GM20000 (cell line): ENCODE measurements at places on chromosomes 11 and 22.
A peak's percentile ranks its signal among the peaks of the same experiment; 100 is the strongest.

DNA sequence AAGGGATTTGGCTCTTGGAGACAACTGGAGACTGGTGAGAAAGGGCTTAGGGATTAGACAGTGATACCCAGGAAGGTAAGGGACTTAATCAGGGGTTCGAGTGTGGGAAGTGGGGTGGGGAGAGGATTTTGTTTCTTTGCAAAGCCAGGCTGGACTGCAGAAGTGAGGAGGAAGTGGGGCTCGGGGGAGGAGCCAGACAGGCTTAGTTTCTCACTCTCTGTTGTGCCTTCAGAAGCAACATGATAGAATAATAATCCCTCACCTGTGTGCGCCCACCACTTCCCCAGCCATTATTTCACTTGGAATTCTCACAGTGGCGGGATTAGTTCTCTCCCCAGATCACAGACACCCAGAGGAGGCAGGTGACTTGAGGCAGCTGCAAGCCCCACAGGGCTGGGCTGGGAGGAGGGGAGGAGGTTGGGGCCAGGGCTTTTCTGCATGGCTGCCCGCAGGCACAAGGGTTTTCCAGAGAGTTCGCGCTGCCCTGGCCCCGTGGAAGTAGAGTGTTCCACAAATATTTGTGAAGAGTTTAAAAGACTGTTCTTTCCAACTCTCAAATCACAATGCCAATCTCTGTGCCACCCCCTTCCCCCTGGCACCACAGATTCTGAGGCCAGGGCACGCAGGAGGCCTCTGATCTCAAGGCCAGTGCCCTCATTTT lies 4.0 kb upstream of the SEC14L2 start:
- peak; percentile 73 for DNase-seq

DNA sequence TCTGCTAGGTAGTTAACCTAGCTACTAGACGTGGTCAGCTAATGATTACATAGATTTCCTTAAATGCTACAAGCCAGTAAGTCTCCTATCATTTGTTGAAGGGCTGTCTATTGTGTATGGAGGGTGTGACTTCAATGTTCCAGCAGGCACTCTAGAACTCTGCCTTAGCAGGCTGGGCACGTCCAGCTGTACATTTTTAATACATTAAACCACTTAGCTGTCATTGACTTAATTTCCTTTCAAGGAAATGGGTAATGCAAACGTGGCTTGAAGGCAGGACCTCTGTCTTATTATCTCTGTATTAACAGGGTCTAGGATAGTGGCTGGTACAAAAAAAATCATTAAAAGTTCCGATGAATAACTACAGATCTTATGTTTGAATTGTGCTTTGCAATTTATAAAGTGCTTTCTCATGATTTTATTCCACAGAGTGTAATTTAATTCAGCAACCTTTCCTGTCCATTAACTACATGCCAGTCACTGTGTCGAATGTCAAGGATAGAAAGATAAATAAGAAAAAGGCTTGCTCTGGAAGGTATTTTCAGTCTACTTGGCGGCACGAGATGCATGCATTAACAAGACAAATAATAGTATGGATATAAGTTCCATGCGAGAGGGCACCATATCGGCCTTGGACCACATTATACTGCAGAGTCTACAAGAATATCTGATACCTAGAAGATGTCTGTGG lies 60.3 kb downstream of the APOL3 start:
- DNase-seq: no peak

DNA sequence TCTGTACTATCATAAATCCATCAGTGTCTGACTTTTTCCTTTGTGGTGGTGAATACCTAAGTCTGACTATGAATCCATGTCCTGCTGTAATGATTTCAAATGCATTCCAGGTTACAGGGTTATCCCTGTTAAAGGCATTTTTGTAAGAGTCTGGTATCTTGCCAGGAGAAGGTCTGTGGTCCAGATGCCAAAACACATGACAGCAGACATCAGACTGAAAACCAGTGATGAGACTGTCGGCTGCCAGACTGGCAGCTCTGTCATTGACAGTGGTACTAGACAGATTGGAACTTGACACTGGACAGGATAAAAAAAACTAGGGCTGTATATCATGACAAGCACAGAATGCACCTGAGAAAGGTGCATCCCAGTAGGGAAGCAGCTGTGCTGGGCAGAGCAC lies 301.8 kb upstream of the FAT3 start:
- no peak for DNase-seq

DNA sequence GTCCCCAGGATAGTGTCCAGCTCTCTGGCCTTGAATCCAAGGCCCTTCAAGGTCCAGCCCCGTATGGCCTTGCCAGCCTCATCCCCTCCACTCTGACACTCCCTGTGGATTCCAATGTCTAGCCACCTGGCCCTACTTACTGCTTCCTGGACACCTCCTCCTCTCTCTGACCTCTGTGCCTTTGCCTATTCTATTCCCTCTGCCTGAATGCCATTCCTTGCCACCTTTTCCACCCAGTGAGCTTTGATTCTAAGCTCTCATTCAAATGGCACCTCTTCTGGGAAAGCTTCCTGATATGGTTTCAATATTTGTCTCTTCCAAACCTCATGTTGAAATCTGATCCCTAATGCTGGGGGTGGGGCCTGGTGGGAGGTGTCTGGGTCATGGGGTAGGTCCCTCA lies 31.9 kb upstream of the TTLL12 start:
- no peak for DNase-seq

- peak; percentile 59 for DNase-seq
These were observed 123.6 kb downstream of the ABTB2 start for GRCh38 chr11:34234086-34234740.

DNA sequence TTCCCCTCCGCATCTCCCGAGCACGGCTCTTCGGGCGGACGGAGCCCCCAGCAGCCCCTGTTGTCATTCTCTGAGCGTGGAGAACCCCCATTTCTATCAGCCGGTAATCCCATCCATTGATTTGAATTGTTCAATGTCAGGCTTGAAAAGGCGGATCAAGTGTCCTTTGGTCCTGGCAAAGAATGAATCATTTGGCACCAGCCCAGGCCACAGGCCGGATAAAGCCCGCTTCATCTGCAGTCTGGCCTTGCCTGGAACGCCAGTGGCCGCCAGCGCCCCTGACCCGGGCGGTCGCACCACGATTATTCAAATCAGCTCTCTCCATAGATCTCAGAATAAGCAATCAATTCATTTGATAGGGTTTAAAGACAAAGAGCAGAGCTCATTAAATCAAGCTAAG lies 188.9 kb downstream of the BRD1 start:
- no peak for DNase-seq
